ENCODE measurements at places on chromosomes 1 and 21.

- no peak for DNase-seq
Observed at GRCh38 chr1:41844255-41844654, 74.5 kb downstream of the HIVEP3 start.

- DNase-seq, result no peak
Observed at GRCh38 chr1:241171991-241172390, 185.0 kb downstream of the RGS7 start.

DNA sequence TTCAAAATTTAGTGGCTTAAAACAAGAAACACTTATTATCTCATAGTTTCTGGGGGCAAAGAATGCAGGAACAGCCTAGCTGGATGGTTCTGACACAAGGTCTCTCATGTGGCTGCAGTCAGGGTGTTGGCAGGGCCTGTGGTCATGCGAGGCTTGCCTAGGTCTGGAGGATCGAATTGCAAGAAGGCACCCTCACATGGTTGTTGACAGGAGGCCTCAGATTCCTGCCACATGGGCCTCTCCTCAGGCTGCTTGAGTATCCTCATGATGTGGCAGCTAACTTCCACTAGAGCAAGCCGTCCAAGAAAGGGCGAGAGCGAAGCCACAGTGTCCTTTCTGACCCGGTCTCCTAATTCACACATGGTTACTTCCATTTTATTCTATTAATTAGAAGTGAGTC, 6.2 kb upstream of the NRIP1 start:
- no peak for DNase-seq

- DNase-seq, result no peak
Observed at GRCh38 chr1:206801467-206801866, 29.2 kb upstream of the IL10 start.

- no peak for DNase-seq
Observed at GRCh38 chr1:29047142-29047541, 76.6 kb downstream of the TMEM200B start.

DNA sequence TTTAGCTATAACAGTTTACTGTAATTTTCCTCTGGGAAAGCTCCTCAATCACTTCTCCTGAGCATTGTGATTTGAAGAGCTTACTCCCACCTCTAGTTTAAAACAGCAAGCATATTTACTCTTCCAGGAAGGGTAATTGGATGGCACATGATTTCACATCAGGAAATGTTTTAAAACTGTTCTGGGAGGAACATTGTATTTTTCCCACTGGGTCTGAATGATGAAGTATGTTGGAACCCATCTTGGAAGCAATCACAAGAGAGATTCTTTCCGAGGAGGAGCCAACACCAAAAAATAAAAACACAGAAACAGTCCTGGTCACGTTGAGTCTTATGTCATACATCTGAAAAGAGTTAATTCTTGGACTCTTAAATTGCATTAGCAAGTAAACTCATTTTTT, 17.3 kb downstream of the MAP10 start:
- DNase-seq, result no peak

DNA sequence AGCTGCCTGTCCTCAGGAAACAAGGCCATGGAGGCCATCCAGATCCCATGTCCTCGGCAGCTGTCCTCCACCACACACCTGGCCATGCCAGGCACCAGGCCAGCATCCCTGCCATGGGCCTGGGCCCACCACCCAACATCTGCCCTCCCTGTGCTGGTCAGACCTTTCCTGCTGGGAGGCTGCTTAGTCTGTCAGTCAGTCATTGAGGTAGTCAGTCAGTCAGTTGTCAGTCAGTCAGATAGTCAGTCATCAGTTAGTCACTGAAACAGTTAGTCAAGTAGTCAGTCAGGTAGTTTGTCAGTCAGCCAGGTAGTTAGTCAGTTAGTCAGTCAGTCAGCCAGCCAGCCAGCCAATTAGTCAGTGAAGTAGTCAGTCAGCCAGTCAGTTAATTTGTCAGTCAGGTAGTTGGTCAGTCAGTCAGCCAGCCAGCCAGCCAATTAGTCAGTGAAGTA, 17.2 kb downstream of the KRTAP10-1 start:
- DNase-seq, result no peak

GRCh38 chr1:997713-997992, 2.2 kb downstream of the HES4 start:
- no peak for DNase-seq

DNA sequence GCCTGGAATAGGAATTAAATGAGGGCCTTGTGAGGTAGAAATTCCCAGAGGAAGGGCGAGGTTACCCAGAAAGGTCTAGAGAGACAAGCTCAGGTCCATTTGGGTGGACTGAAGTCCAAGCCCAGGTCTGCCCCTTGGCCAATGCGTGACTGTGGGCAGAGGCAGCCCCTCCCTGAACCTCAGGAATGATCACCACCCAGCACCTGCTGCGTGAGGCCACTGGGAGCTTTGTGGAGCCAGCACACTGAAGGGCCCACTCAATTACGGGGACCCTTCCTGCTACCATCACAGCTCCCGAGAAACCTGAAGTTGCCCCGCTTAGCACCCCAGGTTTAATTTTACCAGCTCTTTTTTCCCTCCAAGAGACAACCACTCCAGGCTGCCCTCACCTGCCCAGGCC, 6.5 kb upstream of the MATN1 start:
- DNase-seq, result no peak

GRCh38 chr1:42680921-42681683, 1.1 kb upstream of the YBX1 start:
- no peak for DNase-seq

- no peak for DNase-seq
Observed at GRCh38 chr1:78301141-78301540, 189.6 kb upstream of the PTGFR start.

- DNase-seq, result no peak
Observed at GRCh38 chr1:183023146-183023600, at the start of gene LAMC1. LAMC1 (plus strand) TSS chr1:183023420; CDS start chr1:183023717, 297 bp downstream.

DNA sequence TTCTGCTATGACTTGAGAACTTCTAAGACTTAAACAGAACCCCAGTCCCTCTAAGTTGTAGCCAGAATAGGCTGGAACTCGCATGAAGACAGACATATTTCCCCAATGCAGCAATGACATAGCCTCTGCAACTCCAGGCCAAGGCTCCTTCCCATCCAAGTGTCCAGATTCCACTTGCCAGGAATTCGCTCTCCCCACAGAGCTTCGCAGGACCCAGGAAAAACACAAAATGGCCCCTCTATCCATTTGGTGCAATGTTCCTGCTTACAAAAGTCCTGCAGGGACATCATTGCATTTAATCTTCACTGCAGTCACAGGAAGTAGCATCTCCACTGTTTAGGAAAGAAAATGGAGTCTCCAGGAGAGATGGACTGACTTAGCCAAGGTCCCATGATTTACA, 147.5 kb upstream of the KLHDC7A start:
- DNase-seq, result no peak

DNA sequence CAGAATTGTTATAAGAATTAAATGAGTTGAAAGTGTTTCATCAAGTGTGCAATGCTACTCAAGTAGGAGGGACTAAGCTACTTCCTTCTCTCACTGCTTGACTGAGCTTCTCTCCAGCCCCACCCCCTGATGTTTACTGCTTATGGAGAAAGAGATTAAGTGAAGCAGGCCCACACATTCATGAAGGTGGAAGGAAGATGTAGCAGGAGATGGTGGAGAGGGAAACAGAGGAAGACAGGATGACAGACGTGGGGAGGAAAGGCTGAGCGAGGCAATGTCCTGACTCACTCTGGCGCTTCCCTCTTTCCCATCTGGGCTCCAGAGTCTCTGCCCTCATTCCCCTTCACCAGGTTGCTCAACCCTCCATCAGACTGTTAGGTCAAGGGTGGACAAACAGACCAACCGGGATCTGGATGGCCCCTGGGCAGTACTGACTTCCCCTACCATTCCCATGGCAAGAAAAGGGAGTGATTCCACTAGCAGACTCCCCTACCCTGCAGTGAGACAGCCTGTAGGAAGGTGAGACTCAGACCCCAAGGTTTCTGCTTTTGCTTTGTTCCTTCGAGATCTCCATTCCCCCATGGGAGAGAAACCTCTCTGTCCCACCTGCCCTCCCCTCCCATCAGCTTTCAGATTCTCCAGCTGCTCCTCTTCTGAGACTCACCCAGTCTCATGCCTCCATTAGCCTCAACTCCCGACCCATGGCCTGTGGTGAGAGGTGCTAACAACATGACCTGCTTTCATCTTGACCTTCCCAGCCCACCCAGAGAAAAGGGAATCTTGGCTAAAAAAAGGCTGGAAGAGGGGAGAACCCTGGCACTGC, 3.1 kb upstream of the ARHGEF2 start:
- no peak for DNase-seq

DNA sequence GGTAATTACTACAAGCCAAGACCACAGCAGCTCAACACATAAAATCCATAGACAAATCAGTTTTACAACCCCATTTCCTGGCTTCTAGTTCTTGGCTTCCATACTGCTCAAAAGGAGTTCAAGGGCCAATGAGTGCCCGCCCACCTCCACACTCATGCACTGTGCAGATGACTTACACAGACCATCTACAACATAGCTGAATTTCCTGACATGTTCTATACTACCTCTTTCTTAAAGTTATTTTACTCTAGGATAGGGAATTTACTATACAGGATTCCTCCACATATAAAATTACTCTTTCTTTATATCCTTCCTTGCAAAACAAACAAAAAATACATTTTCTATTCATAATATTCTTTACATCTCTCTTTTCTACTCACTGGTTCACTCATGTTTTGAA, 14.6 kb downstream of the BACE2 start:
- DNase-seq, result no peak

DNA sequence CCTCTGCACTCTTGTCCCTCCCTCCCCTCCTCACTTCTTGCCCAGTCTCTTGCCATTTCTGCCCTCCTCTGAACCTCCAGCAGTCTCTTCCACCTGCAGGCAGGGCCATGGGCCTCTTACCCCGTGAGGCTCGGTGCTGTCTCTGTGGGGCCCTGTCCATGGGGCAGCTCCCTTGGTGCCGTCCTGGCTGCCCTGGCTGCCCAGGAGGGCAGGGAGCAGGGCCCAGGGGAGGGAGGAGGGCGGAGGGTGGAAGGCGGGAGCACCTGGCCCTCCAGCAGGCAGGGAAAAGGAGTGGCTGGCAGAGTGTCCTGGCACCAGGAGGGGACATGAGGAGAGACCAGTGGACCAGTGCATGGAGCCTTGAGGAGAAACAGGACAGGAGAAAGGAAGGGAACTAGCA, at the start of gene RORC:
Gene RORC, minus strand, starts transcription at position 198 of the 400 bp plus-strand sequence. Its CDS starts 38 bp downstream, at position 160.
- no peak for DNase-seq

DNA sequence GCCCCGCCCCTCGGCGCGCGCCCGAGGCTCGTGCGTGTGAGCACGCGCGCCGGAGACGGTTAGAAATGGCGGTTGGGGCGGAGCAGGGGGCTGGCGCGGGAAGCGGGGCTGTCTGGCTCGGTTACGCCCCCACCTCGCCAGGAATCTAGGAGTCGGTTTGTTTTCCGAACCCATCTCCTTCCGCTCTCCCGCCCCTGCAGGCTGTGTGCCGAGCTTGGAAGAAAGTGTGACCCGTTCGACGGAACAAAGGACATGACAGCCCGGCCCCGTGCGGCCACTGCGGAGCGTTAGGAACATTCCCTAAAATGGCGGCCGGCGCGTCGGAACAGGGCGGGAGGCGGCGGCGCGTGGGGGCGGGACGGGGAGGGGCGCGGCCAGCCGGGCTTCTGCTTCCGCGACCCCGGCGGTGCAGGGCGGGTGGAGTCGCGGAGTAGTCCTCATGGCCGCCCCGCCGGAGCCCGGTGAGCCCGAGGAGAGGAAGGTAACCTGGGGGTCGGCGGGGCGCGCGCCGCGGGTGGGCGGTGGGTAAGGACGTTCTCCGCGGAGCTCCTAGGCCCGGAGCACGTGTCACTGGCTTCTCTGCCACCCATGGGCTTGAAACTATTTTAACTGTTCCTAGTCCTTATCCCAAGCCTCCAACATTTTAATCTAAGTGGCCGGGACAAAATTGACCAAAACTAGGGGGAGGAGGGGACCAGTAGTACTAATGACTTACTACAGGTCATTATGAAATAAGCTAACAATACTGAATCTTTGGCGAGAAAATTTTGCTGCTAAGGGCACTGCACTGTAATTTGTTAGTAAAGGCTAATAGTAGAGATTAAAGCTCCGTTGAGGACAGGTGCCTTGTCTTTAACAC, at the start of gene COX20:
Gene COX20, plus strand, starts transcription at position 383 of the 859 bp plus-strand sequence. Its CDS starts 57 bp downstream, at position 440.
- peak; percentile 87 for DNase-seq

DNA sequence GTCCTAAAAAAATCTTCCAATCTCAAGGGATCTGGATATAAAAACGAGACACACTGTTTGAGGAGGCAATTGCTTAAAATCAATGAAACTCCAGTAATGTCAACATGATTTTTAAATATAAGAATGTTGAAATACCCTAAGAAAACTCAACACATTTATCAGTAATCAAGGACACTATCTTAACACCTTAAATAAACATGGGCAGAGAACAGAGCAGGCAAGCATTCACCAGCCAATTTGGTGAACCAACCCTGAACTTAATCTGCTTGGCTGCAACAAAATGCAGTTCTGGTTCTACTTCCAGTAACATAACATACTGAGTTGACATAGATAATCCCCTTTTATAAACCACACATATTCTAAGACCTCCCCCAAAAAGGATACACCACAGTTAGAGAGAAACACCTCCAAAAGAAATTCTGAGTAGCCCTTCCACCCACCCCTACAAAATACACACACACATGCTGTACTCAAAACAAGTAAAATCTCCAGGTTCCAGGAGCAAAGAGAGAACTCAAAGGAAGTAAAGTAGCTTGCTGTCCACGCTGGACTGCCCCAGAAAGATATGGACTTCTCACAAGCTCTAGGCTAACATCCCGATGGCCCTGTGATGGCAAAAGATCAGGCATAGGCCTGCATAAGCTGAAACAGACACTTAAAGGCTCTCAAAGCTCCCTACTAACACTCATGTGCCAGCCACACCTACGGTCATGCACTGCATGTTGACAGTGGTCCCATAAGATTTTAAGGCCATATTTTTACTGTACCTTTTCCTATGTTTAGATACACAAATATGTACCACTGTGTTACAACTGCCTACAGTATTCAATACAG, 30.5 kb downstream of the TP53BP2 start:
- DNase-seq, result no peak

GRCh38 chr21:21216047-21216446, 217.8 kb downstream of the NCAM2 start:
- no peak for DNase-seq

Measured in activated naive CD4-positive, alpha-beta T cell treated with anti-CD3 and anti-CD28 coated beads, Interleukin-2, amount 50 U/mL, for 72 hours (primary cell).